ENCODE measurements at places on chromosomes 6 and 20.

DNA sequence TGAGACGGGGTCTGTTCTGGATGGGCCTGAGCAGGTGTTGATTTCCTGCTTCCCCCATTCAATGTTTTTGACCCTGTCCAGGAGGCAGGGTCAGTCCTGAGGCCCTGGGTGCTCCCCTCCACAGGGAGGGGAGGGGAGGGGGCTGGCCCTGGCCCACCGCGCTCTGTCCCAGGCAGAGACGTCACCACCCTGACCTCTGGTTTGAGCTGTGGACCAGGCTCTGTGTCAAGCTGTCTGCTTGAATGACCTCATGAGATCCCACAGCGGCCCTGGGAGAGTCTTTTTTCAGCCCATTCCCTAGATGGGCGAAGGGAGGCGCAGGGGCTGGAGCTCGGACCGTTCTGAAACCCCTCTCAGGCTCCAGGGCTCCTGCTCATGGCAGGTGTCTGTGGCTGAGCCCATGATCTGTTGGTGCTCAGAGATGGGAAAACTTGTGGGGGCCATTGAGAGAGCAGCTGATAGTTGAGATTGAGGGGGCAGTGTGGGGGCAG is 8.9 kb upstream of the LKAAEAR1 start:
- H3K27me3 ChIP-seq = peaks cover 29% of the 10 kb centered on the region
- peaks cover 6% of the 10 kb centered on the region for H3K4me1 ChIP-seq
- H3K4me3 ChIP-seq = no peak overlapping the region

DNA sequence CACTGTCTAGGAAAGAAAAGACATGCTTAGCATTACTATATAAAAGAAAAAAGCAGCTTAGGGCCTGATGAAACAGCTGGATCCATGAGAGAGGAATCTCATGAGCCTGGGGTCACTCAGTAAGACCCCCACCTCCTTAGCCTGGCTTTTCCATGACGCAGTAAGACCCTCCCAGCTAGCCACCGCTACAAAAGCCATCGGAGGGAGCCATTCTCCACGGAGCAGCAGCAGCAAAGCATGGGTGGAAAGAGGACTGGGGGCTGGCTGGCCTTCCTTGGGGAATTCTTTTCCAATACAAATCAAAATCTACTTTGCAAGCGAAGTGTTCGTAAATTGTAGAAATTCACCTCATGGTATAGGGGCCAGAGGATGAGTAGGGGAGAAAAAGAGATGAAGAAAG is 91.8 kb downstream of the SOD2 start:
- peaks cover 3% of the 10 kb centered on the region for H3K27me3 ChIP-seq
- no peak for DNase-seq
- H3K4me1 ChIP-seq = no peaks in the 10 kb centered on the region
- H3K4me3 ChIP-seq = no peak overlapping the region

- no peak for DNase-seq
- peaks cover 5% of the 10 kb centered on the region for H3K36me3 ChIP-seq
- H3K4me1 ChIP-seq = peaks cover under 1% of the 10 kb centered on the region
- H3K27ac ChIP-seq = no peak overlapping the region
Measured at GRCh38 chr6:52503323-52503747, 73.5 kb downstream of the TRAM2 start.

GRCh38 chr6:2615251-2615650 is 135.5 kb downstream of the MYLK4 start:
- H3K4me3 ChIP-seq = no peak overlapping the region
- no peak for DNase-seq
- no peaks in the 10 kb centered on the region for H3K36me3 ChIP-seq
- H3K27ac ChIP-seq = no peak overlapping the region

DNA sequence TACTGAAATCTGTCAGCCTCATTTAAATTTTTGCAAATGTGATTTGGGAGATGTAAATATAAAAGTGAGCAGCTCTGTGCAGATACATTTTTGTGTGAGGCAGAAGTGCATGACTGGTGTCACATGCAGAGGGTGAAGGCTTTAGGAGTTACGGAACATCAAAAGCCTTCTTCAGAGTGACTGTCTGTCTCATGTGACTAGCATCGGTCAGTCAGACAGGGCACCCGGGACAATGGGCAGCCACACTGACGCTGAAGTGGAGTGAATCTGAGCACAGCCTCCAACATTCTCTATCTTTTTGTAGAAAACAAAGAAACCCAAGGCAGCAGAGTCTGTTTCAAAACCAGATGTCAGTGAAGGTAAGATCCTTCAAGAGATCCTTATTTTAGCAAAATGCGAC is 7.9 kb upstream of the FAM209A start:
- H3K27ac ChIP-seq = no peak overlapping the region
- no peaks in the 10 kb centered on the region for H3K4me1 ChIP-seq
- H3K36me3 ChIP-seq = peaks cover 35% of the 10 kb centered on the region

DNA sequence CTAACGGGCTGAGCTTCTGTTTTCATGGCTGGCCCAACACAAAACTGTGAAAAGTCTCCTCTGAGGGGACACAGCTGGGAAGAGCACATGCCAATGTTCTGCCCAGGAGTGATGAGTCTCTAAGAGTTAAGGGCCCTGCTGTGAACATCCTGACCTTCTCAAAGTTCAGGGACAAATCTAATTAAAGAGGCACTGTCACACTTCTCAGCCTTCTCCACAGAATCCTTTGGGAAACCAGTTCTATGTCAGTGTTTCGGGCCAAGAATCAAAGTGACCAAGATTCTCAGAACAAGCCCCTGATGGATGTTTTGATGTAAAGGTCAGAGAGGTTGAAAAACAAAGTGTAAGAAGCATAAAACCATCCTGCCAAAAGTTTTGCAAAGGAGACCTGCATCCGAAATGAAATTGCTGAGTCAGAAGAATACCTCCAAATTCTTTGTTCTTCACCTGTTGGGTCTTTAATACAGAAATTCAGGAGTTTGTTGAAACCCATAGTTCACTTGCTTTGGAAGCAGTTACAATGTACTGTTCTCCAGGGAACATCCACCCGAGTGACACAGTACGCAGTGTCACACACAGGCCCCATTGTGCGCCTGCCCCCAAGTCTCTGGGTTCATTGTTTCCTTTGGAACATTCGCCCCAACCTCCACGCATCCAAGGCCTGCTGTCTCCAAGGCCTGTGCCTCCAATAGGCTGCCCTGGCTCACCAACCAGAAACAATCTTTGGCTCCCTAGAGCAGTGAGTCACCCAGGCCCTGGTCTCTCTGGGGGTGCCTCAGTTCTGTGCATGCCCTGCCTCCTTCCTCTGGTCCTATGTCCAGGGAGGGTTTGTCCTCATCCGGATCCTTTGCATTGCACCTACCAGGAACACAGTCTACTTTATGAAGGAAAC is 65.5 kb upstream of the QKI start:
- no peaks in the 10 kb centered on the region for H3K36me3 ChIP-seq
- H3K4me3 ChIP-seq = no peak overlapping the region
- peaks cover 2% of the 10 kb centered on the region for H3K4me1 ChIP-seq

DNA sequence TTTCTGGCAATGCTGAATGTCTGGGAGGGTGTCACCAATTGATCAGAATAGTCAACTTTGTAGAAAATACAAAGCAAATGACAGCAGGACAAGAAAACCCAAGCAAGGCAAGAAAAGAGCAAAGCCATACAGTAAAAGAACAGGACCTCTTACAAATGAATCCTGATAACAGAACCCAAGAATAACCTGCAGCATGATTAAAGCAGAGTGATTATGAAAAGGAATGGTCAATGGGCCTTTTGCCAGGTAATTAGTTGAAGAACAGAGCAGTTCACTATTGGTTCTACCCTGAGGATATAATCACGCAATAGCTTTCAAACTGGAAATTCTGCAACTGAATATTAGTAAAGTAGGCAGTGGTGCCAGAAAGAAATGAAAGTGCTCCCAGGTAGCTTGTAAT is 319.8 kb downstream of the FRK start:
- no peaks in the 10 kb centered on the region for H3K27me3 ChIP-seq

DNA sequence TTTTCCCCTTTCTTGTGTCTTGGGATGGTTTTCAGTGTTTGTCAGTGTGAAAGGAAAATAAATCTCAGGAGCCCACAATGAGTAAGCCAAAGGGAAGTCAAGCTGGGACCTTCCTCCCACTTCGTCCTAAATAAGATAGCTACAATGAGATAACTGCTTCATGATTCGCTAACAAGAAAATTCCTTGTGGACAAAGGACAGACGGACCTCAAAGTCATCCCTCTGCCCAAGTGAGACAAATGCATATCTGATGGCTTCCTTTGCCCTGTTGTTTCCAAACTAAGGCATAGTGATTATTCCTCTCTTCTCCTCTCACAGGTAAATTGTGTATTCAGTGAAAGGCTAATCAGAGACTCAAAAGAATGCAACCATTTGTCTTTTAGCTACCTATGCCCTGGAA is 26.1 kb upstream of the ADTRP start:
- peaks cover 9% of the 10 kb centered on the region for H3K4me1 ChIP-seq
- H3K27me3 ChIP-seq = peaks cover 3% of the 10 kb centered on the region
- no peak overlapping the region for H3K4me3 ChIP-seq
- H3K36me3 ChIP-seq = no peaks in the 10 kb centered on the region
- DNase-seq = no peak
